ENCODE measurements at places on chromosomes 4 and X. TPM values are rescaled to one million over a fixed set of nuclear protein-coding genes. Genes with fewer than 3 reads are reported as not detected.

Gene FGA
- total RNA-seq, result not detected

Gene RASL11B
- 4.5 TPM for total RNA-seq

Gene MAP7D3
- total RNA-seq, result 12.2 TPM

Gene FBXW7
- 15.4 TPM for total RNA-seq

Gene ASB12
- total RNA-seq, result not detected

Gene LRCH2
- 21.7 TPM for total RNA-seq

Gene SMIM31
- not detected for total RNA-seq

Gene HERC6
- total RNA-seq, result 6.6 TPM

Gene CLGN
- 3.0 TPM for total RNA-seq

Gene PIGA
- total RNA-seq, result 4.6 TPM

Gene GPR82
- total RNA-seq, result not detected

Gene FGF2
- 24.0 TPM for total RNA-seq

Gene SUPT20HL2
- not detected for total RNA-seq

Gene MAGEB10
- not detected for total RNA-seq

Gene CISD2
- 27.9 TPM for total RNA-seq

Gene BRS3
- not detected for total RNA-seq

Gene PABPC1L2B
- not detected for total RNA-seq

Gene TAF7L
- total RNA-seq, result 0.16 TPM

Gene GDPD2
- not detected for total RNA-seq

Gene LDOC1
- total RNA-seq, result 13.3 TPM

Gene FRAS1
- total RNA-seq, result 4.9 TPM

Gene PPP2R2C
- 0.26 TPM for total RNA-seq

Gene SULT1E1
- total RNA-seq, result 13.6 TPM

Gene CWH43
- total RNA-seq, result not detected

Gene HTR2C
- not detected for total RNA-seq

Gene CPZ
- 0.91 TPM for total RNA-seq

Gene CCDC158
- not detected for total RNA-seq

Gene CFAP299
- not detected for total RNA-seq

Gene GRPR
- total RNA-seq, result not detected

Gene RPA4
- 0.72 TPM for total RNA-seq

Gene PITX2
- total RNA-seq, result 1.4 TPM

Gene USP51
- 0.65 TPM for total RNA-seq

Gene PRR32
- total RNA-seq, result not detected

All from epithelial cell of alveolus of lung (primary cell).